ENCODE measurements at places on chromosomes 4 and X.

GRCh38 chr4:53703267-53703655 is 112.0 kb upstream of the LNX1 start:
- DNase-seq = no peak

- no peak for DNase-seq
Observed at GRCh38 chr4:7878323-7878722, 61.3 kb downstream of the AFAP1 start.

GRCh38 chrX:125544031-125544660 is 224.5 kb downstream of the TEX13C start:
- DNase-seq = no peak

- DNase-seq = peak; percentile 83
Observed at GRCh38 chr4:173494013-173494970, 35.7 kb downstream of the HAND2 start.

DNA sequence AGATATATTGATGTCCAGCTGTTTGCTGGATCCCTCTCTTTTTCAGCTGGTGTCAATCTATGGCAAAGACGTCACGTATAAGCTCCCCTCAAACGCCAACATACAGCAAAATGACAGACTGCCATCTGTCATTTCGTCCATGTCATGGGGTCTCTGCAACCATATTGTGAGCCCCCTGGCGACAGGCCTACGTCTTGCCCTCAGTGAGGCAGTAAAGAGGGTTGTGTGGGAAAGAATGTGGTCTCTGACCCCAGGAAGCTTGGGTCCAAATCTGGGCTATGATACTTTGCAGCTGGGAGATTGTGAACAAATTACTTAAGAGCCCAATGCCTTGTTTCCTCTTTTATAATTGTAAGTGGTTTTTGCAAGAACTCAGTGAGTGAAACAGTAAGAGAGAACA is 7.4 kb downstream of the SUPT20HL2 start:
- DNase-seq = no peak

DNA sequence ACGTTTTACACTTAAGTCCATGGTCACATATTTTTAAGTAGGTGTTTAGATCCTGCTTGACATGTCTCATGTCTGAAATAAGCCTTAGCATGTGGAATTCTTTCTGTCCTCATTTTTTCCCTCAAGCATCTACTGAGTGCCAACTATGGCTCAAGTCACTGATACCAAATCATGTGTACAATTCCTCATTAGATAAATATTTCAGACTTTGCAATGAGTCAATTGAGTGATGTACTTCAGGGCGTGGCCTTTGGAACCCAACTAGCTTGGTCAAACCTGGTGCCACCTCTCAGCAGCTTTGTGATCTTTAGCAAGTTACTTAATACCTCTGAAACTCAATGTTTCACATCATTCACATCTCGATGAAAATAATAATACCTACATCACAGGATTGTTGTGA is 12.6 kb upstream of the JADE1 start:
- DNase-seq = no peak

- DNase-seq = no peak
Observed at GRCh38 chr4:42048394-42048793, 58.1 kb downstream of the SLC30A9 start.

- DNase-seq = no peak
Observed at GRCh38 chrX:147228153-147228552, 413.6 kb upstream of the CXorf51A start.

- no peak for DNase-seq
Observed at GRCh38 chrX:103811858-103812257, 20.2 kb downstream of the RAB9B start.

- no peak for DNase-seq
Observed at GRCh38 chr4:46393606-46394005, 3.7 kb upstream of the GABRA2 start.

DNA sequence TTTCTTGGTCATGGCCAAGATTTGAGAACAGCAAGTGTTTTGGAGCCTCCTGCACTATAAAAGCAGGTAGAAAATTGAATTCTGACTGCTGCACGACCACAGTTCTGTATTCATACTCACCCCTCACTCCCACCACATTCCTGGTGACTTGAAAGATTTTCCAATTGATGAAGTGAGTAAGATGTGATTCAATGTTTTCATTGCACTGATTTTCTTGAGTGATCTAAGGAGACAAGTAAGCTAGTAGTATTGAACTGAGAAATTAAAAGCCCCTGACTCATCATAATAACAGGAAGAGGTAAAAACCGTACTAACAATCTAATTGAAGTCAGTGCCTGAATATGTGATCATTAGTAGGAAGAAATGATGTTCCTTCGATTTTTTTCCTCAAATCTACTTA is 6.1 kb upstream of the SEC24D start:
- no peak for DNase-seq

DNA sequence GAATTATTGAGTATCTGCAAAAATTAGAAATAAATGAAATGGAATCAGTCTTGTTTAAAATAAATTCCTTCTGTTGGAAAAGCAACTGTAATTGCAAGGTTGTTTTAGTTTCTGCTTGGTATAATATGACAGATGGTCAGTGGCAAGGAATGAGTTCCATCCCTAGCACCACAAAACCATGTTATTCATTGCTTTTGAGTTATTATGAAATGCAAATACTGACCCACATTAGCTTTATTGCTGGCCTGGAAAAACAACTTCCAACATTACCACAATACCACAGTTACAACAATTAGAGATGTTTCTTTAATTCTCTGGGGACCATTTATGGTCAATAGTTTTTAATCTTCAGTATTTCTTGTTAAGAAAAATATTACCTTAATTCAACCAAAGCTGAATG is 194.4 kb downstream of the TMA16 start:
- no peak for DNase-seq

DNA sequence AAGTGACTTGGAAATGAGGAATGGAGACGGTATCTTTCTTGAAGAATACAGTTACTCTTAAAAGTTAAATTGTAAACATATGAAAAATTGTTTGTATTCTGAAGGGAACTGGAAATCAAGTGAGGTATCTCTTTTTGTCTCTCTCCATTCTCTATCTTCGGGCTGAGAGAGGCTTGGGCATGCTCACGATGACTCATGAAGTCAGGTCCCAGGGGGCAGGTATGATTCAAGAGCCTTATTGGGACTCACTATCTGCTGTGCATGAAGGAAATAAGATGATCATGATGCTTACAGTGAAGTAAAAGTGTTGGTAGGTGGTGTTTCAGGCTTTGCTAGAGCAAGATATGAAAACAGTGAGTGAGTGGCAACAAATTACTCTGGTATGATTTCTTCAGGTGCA is 200.4 kb upstream of the PITX2 start:
- DNase-seq = no peak

DNA sequence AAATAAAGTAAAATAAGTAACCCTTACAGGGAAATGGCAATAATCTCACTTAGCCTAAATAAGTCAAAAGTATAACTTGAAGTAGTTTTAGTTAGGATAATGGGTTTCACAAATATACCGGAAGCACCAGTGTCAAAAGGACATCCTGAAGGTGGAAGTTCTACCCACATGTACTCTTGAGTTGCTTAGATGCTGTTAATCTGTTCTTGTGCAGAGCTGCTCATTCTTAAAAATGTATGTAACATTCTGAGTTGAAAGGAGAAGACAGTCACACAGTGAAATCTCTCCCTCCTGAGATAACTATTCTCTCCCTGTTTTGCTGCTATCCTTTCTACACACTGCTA is 11.2 kb upstream of the CCNG2 start:
- no peak for DNase-seq

DNA sequence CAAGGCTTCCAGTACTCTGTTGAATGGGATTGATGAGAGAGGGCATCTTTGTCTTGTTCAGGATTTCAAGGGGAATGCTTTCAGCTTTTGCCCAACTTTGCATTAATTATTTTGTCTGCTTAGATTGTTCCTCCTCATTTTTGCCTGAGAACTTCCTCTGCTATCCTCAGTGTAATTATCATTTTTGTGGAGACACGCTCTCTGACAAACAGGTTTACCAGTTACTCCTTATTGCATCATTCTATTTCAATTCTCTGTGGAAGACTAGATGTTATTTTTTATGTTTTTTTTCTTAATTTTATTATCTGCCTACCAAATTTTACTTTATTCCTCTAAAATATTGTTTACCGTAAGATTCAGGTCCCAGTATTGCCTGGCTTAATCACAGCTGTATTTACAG is 349.2 kb downstream of the ADGRL3 start:
- no peak for DNase-seq

DNA sequence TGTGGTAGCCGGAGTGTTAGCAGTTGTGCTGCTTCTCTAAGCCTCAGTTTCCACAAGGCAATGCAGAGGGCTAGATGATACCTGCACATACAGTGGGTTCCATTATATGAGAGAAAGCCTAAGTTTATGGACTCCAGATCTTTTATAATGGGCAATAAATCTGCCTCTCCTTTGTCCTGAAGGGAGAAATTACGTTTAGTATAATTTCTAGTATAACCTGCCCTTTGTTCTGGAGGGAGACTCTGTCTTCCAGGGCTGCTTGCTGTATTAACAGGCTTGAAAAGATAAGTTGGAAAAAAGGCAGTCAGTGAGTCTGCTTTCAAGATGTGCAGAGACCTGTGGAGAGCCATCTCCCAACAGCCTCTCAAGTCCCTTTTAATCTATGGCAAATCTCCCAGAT is 42.8 kb downstream of the ZNF81 start:
- no peak for DNase-seq

DNA sequence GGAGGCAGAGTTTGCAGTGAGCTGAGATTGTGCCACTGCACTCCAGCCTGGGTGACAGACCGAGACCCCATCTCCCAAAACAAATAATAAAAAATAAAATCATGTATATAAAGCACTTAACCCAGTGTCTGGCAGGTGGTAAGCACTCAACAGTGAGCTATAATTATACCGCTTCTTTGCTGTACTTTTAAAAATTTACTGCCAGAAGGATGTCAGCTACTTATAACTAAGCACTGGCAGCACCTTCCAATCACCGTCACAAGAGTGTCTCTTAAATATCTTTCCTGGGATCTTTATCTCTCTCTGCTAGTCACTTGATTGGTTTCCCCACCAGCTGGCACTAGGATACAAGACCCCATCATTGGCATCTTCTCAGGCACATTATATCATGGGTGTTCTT is 53.9 kb upstream of the DAPP1 start:
- DNase-seq = no peak

DNA sequence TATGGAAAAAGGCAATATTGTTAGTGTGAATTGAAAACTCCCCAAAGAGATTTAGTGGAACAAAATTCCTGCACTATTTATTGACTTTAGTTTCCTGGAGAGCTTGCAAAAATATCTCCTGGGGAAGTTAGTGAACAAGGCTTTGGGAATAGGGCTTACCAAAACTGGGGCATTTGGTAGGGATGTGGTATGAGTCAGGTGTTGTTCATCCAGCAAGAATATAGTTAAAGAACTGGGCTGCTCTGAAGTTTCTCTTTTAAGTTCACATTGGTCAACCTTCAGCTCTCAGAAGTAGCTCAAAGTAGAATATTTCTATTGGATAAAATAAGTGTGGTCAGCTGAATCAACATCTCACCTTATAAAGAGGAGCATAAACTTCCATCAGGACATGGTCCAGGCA is 185.0 kb downstream of the CPE start:
- DNase-seq = no peak

DNA sequence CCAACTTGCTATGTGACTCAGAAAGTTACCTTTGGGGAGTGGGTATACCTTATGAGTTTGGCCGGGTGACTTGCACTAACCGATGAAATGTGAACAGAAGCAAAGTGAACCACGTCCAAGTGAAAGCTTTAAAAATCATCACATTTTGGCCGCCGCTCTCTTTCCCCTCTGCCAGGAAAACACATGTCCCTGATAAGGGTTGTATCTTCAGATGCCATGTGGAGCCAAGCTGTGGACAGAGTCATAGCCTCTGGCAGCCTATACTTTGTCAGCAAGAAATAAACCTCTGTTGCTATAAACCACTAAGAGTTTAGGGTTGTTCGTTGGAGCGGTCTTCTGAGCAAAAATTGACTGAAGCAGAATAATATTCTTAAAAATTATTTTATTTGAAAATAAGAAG is 92.3 kb downstream of the PRDM5 start:
- DNase-seq = no peak

DNA sequence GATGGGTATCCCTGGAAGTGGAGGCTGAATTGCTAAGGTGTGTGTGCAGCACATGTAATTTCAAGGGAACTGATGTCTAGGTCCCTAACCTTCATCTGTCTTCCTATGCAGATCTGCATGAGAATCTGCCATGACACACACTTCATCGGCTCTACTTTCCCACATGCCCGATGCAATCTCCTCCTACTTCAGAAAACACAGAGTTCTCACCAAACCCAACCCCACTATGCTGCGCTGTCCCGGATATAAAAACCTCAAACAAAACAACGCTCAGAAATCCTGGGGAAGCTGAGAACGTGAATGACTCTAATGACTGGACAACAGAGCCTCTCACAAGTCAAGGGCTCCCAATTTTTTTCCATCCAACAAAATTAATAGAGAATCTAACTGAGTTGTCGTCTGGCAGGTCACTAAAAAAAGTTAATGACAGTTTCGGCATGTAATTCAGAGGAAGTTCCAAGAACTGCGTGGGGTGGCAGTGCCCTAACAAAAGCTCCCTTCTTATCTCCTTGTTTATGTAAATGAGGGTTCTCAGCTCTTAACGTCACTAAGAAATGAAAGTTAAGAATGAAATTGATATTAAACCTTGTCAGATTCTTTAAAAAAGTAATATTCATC is 39.0 kb downstream of the STX18 start:
- no peak for DNase-seq

- no peak for DNase-seq
Observed at GRCh38 chr4:41334182-41334581, 77.5 kb downstream of the UCHL1 start.

DNA sequence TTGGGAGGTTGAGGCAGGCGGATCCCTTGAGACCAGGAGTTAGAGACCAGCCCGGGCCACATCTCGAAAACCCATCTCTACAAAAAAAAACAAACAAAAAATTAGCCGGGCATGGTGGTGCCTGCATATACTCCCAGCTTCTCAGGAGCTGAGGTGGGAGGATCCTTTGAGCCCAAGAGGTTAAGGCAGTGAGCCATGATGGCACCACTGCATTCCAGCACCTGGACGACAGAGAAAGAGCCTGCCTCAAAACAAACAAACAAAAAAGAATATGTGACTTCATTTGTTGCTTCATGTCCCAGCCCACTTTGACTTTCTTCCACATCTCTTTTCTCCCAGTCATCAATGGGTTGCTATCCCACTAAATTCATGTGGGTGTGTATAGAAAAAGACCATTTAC is 79.7 kb downstream of the BCOR start:
- no peak for DNase-seq

DNA sequence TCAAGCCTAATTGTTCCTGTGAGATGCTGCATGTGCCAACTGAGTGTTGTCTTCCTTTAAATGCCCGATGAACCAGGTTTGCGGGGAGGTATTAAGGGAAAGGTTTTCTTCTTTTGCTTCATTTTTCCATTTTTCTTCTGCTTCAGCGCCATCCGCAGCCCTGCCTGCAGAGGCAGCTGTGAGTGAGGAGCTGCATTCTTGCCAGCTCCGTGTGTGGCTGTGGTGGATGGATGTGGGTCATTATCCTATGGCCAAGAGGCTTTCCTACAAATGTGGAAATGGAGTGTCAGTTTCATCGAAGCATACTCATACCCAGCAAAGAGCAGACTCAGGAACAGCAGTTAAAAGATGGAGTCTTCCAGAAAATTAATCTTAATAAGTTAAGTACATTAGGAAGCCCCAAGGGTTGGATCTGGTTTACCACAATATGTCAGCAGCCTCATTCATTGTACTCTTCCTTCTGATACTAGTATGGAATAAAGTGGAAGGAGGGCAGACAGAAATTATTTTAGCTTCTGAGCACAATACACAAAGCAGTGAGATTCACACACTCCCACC is 37.6 kb downstream of the TNIP3 start:
- no peak for DNase-seq

Data from WERI-Rb-1 (cell line).